Activated CD8-positive, alpha-beta T cell treated with anti-CD3 and anti-CD28 coated beads, Interleukin-2, amount 10 ng/mL, durations not matched to agents 7 days and 5 days (primary cell): ENCODE measurements at places on chromosomes 2 and 18.

DNA sequence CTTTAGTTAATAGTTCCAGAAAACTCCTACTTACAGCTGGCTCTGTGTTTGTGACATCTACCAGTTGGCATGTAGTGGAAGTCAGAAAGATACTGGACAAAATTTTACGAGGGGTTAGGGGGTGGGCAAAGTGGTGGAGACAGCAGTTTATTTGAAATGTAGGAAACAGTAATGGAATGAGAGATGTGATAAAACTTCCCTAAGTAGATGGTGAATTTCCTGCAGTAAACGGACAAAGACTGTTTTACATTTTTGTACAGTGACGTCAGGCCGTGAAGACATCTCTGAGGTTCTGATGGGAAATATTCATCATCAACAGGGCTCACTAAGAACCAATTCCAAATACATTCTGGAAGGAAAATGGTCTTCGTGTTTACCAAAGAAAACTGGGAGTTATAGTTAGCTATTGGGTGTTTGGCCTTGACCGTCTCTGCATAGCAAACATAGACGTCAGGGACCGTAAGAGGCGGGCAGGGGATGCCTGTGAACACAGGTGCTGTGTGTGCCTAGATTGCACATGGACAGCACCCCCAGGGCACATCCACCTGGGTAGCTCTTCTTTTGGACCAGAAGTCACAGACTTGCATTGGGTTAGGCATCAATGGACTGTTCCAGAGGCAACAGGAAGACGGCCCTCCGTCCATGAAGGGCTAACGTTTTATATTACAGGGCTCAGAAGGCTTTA, 131.5 kb downstream of the ZNF516 start:
- DNase-seq: no peak

DNA sequence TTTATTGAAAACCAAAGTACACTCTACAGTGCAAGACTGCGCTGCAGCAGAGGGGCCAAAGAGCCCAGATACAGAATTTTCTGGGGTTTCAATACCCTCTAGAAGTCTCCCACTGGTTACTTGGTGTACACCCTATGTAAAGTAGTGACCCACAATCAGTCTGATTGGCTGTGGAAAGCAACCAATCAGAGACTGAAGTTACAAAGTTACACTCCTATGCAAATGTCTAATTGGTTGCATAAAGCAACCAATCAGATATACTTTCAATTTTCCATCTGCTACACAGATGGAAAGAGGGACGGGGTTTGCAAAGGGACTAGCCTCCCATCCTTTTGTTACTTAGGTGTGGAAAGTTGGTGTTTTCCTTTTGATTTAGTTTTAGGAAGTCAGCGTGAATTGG, 198.9 kb upstream of the SH3BP4 start:
- DNase-seq: no peak

DNA sequence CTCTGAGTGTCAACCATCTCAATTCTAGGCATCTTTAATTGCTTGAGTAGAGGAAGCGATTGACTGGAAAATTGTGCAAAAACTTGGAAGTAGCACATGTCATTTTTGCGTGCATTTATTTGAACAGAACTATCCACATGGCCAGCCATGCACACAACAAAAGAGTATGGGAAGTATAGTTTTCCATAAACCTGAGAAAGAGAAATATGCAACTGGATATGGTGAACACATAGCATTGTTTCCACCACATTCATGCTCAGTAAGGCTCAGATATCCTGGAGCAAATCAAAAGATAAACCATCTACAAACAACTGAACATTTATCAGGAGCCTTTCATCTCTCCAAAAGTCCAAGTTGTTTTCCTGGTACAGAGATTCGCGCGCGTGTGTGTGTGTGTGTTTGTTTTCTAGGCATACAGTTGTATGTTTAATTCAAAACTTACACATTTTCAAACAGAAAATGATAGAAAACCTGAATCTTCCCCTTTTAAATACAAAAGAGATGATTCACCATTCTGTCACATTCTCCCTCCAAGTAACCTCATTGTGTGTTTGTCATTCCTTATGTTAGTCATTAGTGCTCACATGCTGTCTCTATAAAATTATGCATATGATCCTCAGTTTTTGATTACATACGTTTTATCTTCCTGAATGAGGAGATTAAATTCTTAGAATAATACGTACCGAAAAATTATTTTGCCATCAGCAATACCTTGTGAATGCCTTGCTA, 780.4 kb upstream of the NRXN1 start:
- DNase-seq: no peak

DNA sequence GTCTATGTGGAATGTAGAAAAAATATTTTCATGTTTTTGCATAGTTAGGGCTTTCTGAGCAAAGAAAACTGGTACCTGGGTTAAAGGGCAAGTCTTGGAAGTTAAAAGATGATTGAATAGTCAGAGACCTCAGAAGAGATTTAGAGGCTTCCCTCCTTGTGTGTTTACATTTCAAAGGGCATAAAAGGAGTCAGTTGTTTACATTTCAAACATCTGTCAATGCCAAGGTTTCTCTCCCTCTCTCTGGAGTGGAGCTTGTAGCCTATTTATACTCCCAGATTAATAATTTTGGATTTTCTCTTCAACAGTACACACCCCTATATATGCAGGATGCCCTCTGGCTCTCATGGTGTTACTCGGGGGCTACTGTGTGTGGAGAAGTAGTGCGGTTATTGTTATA, 8.6 kb downstream of the M1AP start:
- DNase-seq: no peak

GRCh38 chr2:160458718-160459453, 34.7 kb downstream of the RBMS1 start:
- DNase-seq: no peak

DNA sequence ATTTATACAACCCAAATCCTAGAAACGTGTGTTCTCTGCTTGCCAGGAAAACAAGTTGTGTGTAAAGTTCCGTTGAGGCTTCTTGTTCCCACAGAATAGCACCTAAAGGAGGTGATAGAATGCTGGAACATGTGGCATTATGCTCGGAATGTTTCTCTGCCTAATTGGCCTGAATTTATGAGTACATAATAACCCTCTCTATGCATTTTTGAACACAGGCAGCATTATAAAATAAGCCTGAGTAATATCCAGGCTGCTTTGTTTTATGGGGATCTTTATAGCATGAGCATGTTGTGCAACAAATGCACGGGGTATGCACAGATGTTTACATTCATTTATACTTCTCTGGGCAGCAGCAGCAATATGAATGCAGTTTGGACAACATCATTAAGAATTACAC, 385.7 kb downstream of the MBD2 start:
- no peak for DNase-seq
